ENCODE measurements at places on chromosomes 13 and 19. TPM values are rescaled to one million over a fixed set of nuclear protein-coding genes. Genes with fewer than 3 reads are reported as not detected.

Gene OR7G2
- not detected for total RNA-seq

Gene VSTM1
- total RNA-seq = 12.4 TPM

Gene LTBP4
- total RNA-seq = 16.2 TPM

Gene ZFP30
- 6.6 TPM for total RNA-seq

Gene CGB8
- total RNA-seq = not detected

Gene CCDC122
- 0.52 TPM for total RNA-seq

Gene PSPN
- total RNA-seq = 1.0 TPM

Gene NXNL1
- total RNA-seq = not detected

Gene RNF225
- total RNA-seq = 0.42 TPM

Gene NPHS1
- total RNA-seq = not detected

Gene SH2D3A
- total RNA-seq = 14.0 TPM

Gene ZNF850
- 1.4 TPM for total RNA-seq

Gene SHISA7
- not detected for total RNA-seq

Gene SLC10A2
- not detected for total RNA-seq

Gene PABPC3
- 0.84 TPM for total RNA-seq

Gene RAB3D
- 12.1 TPM for total RNA-seq

Gene TRAPPC2B
- total RNA-seq = 10.9 TPM

Gene MIA
- total RNA-seq = not detected

Gene ZNF575
- 0.31 TPM for total RNA-seq

Gene MAST1
- total RNA-seq = 0.52 TPM

Gene ZNF154
- total RNA-seq = 5.5 TPM
